ENCODE measurements at places on chromosomes 16 and 17.

DNA sequence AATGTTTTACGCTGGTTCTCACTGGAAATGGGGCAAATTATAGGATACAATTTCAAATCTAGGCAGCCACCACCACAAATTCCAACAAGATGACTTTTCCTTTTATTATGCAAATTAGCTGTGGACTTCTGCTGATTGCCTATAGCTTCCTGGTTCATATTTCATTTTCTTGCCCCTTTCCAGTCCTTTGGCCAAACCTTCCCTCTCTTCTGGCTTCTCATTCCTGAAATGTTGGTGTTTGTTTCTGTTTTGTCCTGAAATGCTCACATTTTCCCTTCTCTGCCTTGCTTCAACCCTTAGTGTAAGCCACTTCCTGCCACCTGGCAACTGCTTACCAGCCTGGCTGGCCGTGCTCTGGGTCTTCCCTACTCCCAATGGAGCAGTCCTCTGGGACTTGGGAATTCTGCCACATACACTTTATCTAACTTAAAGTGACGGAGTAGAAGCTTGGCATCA is 14.0 kb downstream of the PRSS54 start:
- no peak for DNase-seq

DNA sequence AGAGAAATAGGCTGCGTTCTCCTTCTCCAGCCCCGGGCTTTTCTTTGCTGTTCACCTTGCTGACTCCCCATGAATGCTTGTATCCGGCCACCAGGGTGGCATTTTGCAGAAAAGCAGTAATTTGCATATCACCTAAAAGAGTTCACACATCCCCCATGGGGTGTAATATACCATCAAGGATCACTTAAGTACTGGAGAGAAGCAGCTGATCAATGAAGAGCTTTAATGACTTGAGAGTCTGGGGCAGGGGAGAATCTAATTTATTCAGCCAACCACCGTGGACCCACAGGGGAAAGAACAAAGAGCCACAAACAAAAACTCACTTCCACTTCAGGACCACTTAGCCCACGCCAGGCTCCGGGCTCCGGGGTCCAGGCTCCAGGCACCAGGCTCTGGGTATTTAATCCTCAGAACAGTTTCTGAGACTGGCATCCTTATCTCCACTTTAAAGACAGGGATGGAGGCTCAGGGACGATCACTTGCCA is 33.9 kb upstream of the SEC14L1 start:
- no peak for DNase-seq

- no peak for DNase-seq
Measured at GRCh38 chr16:89192956-89193575, 7.3 kb downstream of the SLC22A31 start.

- no peak for DNase-seq
Measured at GRCh38 chr16:85988306-85988705, 89.3 kb downstream of the IRF8 start.

DNA sequence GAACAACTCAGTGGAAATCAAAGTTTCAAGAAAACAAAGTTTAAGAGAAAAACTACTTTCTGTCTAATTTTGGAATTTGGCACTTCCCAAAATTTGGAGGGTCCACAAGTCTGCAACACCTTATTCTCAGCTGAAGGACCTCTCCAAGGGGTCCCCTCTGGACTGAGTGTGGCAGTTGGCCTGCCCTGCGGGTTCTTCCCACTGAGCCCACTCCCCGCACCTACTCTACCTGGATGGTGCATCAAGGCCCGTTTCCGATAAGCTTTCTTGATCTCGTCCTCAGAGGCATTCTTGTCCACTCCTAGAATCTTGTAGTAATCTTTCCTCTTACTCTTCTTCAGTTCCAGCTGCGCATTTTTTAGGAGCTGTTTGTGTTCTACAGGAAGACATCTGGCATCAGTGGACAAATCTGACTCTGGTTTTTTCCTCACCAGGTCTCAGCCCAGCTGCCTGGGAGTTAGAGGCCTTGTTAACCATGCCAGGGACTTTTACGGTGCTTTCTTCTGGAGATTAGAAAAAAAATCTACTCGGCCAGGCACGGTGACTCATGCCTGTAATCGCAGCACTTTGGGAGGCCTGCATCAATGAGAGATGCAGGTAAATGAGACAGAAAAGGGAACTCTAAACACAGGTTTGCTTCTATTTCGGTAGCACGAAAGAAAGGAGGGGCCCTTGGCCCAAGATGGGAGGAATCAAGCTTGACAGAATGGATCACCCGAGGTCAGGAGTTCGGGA is 15.6 kb downstream of the CNP start:
- DNase-seq: no peak

DNA sequence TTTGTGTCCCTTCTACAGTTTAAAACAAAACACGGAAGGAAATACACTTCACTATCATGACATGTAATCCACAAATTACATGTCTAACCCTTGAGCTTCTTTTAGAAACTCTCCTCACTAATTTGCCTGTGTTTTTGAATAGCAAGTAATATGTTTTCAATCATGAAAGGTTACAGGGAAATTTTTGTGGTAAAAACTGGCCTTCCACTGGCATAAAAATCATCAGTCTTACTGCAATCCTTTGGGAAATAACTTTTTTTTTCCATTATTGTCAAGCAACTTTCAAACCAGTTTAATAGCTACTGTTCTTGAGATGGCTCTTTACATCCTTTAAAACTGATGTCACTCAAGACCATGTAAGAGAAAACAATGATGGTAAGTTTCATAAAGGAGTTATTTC is 27.0 kb downstream of the MYO1D start:
- DNase-seq: no peak
